ENCODE measurements at places on chromosomes 13 and 19.

GRCh38 chr13:37595162-37595561 lies 3.4 kb downstream of the POSTN start:
- DNase-seq: peak; percentile 46

GRCh38 chr13:113939129-113939943 lies 34.5 kb downstream of the C13orf46 start:
- no peak for DNase-seq

DNA sequence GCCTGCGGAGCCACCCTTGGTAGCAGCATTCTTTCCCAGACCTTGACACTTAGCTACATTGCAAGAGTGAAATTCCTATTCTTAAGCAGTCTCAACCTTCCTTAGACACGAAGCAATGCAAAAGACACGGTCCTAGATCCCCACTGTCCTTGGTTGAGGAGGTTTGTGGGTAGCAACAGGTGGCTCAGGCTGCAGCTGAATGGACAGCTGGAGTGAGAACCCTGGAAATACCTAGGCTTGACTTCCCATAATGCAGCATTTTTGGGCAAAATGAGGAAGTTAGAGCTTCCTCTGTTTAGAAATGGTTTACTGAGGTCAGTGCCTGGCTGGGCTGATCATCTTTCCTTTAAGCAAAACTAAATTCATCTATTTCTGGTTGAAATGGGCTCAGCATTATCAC lies 296.6 kb downstream of the RFC3 start:
- DNase-seq: no peak

- no peak for DNase-seq
These were observed 130.7 kb downstream of the TUBA3C start for GRCh38 chr13:19050901-19051300.

DNA sequence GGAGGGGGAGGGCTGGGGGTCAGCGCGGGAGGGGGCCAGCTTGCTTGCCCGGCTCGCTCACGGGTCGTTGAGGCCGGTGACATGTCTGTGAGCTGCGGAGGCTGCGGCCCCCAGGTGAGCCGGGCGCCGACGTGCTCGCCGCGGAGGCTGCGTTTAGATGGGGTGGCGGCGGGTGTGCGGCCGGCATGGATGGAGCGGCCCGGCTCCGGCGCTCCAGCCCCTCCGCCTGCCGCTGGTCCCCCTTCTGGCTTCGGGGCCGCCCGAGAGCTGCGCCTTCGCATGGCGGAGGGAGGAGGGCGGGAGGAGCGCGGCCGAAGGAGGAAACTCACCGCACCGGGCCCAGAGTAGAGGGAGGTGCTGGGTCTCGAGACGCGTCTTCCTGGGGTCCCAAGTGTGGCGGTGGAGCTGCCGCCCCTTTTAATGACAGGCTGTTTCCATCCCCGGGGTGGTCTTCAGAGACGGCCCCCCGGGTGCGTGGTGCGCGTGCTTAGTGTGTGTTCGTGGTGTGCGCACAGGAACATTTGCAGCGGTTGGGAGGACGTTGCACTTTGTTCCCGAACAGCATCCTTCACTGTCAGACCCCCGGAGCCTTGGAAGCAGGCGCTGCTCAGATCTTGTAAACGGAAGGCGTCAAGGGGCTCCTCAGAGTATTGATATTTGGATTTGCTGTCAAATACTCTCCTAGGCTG lies at the start of gene AKAP11:
Gene AKAP11, plus strand, starts transcription at position 38 of the 689 bp plus-strand sequence. CDS start 14,197 bp downstream, outside the sequence.
- peak; percentile 35 for DNase-seq

DNA sequence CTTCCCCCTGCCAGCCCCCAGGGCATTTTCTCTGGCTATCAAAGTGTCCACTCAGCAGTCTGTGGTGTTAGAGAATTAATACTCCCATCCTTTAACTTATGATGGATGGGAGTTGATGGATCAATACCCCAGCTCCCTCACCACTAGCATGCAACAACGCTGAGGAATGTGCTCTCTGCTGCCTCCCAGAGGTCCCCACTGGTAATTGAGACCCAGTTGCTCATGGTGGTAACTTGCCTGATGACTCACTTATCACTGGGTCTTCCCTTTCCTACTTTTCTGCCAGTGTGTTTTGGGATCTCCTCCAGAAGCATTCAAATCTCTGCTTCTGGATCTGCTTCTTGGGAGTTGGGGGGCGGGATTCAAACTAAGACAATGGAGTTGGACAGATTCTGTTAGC lies 20.3 kb upstream of the CACNA1A start:
- peak; percentile 5 for DNase-seq

DNA sequence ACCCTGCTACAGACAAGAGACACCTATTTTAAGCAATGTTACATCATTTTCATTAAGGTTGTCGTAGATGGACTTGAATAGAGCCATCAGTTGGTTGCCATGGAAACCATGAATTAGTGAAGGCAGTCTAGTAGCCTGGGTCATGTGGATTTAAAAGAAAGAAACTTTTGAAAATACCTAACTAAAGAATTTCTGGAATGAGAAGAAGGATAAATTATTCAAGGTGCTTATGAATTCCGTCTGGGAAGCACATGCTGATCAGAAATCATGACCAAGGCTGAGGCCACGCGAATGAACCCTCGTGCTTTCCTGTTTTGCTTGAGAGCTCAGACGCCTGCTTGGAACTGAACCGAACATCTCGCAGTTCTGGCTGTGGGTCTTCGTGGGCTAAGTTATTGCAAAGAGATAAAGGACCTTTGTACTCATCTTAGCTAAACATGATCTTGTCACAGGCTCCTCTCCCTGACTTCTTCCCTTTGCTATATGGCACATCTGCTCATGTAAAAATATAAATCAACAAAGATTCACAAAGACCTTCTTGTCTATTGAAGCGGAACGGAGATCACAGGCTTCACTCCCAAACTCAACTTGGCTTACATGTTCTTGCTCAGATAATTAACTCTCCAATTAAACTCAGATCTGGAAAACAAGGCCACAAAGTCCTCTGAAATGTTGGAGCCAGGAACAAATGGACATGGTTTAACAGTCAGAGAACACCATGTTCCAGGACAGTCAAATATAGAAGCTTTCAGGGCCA lies 140.2 kb downstream of the NUFIP1 start:
- peak; percentile 66 for DNase-seq

DNA sequence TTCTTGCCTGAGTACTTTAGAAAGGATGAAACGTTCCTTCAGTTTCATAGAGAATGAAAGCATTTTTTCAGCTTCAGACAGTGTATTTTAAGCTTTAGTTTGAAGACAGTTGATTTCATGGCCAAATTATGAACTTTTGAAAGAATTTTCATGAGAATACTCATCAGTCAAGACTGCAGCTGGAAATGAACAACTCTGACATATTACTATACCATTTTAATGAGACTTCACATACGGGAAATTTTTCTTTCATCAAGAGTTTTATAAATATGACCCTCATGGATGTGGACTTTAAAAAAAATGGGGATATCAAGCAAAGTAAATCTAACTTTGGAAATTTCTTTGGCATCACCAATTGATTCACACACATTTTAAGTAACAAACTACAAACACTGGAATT lies 6.4 kb downstream of the LATS2 start:
- peak; percentile 74 for DNase-seq

GRCh38 chr19:43311706-43312105 lies 41.8 kb upstream of the CD177 start:
- DNase-seq: no peak

GRCh38 chr19:11814700-11815035 lies 595 bp downstream of the ZNF440 start:
- DNase-seq: peak; percentile 30

DNA sequence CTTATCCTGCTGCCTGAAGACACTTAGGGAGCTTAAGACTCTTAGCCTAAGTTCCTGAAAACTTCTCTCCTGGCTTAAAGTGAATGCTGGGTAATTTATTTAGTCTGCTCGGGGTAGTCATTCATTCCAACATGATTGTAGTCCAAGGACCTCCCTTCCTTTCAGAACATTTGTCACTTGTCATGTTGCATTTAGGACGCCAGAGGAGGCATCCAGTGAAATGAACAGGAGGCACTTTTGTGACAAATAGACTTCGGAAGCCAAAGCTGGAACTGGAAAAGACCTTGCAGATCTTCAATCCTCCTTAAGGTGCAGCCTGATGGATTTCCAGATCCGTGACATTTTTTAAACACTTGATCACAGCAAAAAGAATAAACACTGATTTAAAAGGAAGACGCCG lies 95.1 kb downstream of the DNAJC15 start:
- DNase-seq: no peak

- no peak for DNase-seq
These were observed 12.5 kb downstream of the SLC44A2 start for GRCh38 chr19:10637894-10638293.

- DNase-seq: no peak
These were observed 104.1 kb downstream of the NDFIP2 start for GRCh38 chr13:79585033-79585432.

DNA sequence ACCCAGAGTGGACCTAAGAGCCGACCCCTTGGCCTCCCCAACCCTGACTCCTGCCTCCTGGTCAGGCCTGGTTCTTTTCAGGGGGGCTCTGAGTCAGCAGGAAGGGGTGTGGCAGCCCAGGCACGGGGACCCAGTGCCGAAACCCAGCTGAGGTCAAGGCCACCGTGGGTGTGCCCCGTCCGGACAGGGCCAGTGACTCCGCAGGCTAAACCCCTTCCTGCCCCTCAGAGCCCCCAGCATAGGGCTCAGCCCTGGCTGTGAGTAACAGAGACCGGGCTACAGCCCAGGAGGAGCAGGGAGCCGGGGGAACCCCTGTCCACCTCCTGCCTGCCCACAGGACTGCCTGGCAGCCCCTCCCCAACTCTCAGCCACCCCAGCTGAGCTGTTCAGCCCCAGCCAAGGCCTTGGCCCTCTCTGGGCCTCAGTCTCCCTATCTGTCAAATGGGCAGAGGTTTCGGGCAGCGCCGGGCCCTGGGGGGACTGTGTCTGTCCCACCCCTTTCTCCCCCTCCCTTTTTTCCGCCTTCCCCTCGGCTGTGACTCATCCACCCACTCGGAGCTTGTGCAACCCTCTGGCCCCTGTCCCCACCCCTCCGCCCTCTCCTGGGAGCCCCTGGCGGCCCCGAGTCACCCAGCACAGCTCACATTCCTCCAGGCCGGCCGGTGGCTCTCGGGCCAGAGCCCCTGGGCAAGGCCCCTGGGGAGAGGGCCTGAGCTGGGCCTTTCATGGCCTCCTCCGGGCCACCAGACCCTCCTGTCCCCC lies 8.6 kb downstream of the ZBTB7A start:
- DNase-seq: peak; percentile 91

DNA sequence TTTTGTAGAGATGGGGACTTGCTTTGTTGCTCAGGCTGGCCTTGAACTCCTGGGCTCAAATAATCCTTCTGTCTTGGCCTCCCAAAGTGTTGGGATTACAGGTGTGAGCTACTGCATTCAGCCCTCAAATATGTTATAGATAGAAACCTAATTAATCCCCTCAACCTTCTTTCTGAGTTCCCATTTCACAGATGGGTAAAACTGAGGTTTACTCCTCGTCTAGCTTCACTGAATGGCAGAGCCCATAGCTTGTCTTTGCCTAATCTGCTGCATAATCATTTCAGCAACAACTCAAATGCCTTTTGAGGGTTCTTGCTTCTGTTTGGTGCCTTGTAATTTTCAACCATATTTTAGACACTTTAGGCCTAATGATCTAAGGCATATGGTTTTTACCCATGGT lies 36.0 kb upstream of the ADGRE1 start:
- DNase-seq: no peak

DNA sequence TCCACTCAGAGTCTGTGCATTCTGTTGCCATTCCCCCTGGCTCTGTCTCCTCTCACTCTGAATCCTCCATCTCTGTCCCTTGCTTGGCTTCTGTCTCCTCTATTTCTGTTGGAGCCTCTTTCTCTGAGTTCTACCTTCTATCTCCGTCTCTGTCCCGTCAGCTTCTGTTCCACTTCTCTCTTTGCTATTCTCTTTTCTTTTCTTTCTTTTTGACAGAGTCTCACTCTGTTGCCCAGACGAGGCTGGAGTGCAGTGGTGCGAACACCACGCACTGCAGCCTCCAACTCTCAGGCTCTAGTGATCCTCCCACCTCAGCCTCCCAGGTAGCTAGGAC lies 33.8 kb upstream of the LRRC4B start:
- DNase-seq: no peak

DNA sequence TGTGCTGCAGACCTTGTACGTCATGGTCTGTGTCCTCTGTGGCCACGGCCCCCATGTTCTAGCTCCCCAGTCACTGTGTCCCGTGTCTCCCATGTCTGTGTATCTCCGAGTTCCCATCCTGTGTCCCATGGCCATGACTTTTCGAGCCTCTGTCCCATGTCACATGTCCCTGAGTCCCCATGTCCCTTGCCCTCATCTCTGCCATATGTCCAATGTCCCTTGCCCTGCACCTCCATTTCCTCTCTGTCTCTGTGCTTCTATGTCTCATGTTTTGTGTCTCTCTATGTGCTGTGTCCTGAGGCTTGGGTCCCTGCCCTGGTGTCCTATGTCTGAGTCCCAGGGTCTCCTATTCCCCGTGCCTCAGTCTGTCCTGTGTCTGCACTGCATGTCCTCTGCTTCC lies 2.0 kb downstream of the ATP4A start:
- DNase-seq: no peak

DNA sequence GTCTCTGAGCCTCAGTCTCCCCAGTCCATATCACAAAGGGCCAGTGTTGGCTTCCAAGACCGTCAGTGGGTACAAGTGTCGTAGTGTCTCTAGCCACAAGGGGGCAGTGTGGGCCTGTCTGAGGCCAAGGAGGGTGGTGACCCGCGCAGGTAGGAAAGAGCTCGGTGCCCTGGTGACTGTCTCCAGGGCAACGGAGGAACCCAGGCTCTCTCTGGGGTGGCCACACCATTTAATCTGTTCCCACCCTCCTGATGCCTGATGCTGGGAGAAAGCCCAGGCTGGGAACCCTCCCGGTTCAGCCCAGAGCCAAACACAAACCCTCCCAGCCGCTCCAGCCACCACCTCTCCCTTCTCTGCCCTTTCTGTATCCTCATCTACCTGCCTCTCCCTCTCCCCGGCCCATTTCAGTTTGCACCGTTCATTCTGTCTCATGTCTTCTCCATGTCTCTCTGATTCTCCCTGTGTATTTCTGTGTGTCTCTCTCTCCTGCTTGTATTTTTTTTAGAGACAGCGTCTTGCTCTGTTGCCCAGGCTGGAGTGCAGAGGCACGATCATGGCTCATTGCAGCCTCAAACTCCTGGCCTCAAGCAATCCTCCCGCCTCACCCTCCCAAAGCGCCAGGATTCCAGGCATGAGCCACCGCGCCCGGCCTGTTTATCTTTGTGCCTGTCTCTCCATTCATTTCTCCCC lies 17.5 kb upstream of the MEIS3 start:
- peak; percentile 46 for DNase-seq

DNA sequence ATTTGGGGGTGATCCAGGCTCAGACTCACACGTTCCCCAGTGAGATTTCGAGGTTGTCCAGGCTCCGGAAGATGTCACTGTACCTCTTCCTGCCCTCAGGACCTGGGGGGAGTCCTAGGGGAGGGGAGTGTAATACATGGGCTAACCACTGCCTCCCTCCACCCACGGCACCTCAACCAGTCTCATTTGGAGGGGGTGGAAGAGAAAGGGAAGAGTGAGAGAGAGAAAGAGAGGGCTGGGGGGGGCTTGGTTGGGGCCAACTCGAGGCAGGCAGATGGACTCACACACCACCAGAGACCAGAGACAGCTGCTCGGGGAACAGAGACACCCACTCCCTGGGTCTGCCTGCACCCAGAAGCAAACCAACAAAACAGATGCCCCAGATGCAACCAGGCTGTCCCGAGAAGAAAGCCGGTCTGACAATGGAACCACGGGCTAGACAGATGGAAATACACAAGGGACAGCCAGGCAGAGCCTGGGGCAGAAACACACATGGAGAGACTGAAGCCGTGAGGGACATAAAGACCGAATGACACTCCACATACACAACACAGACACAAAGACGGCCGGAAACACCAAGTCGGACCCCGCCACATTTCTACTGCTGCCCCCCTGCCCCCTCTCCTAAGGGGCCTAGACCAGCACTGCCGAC lies 825 bp downstream of the GMIP start:
- DNase-seq: peak; percentile 8
